ENCODE measurements at places on chromosomes 6 and 20.

DNA sequence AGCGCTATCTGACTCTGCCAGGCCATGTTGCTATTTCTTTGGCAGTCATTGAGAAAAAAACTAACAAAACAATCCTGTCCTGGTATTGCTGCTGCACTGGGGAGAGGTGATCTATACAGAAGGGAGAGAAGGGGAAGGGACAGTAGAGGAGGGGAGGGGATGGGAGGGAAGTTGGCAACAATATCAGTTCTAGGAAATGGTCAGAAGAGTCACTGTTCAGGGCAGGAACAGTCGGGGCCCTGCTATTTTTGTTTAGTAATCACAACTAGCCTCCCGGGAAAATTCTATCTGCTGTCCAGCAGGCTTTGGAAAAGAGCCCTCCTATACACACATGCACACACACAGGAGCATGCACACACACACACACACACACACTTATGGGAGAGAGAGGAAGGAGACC is 142.3 kb upstream of the CARMIL1 start:
- DNase-seq = no peak

GRCh38 chr20:63795178-63795830 is 35.8 kb downstream of the ZBTB46 start:
- DNase-seq = no peak

DNA sequence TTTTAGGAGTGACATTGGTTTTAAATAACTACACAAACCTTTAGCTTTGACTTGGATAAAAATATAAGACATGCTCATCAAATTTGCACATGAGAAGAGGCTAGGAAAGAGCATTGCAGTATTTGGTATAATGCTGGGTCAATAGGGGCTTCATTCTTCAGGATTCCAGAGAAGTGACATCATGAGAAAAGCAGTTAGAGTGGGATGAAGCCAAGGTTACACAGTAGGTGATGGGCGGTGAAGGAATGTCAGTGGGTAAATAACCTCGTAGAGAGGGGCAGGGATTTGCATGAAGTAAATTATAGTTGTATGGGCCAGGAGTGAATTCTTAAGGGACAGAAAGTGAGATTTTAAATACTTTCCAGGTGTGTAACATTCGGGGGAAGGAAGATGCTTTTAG is 216.2 kb downstream of the RFPL4B start:
- DNase-seq = no peak

DNA sequence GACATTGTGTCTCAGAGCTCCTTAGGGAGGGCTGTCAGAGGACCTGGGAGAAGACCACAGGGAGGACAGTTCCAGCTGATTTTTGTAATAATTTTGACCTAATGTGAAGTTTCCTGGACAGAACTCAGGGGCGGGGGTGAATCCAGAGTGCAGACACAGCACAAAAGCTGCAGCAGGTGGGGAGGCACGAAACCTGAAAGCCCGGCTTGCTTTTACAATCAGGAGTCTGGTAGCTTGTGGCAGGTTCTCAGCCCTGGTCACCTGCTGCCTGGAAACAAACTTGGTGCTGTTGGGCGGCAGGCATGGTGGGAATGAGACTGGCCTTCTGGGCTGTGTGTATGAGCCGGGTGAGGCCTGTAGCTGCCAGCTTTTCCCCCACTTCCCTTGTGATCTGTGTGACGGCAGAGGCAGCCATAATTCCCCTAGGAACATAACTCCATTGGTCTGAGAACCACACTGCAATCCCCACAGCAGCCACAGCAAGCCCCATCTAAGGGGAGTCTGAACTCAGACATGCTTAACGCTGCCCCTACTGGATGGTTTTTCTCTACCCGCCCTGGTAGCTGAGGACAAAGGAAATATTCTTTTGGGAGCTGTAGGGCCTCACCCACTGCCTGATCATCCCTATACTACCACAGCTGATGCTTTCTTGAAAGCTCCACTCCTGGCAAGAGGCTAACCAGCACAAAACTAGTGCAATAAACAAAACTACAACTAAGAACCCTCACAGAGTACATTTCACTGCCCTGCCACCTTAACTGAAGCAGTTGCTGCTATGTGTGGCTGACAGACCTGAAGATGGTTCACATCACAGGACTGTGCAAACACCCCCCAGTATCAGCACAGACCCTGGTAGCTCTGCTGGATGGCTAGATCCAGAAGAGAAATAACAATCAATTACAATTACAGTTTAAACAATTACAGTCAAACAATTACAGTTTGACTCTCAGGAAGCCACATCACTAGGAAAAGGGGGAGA is 1055.1 kb upstream of the GJE1 start:
- DNase-seq = no peak

DNA sequence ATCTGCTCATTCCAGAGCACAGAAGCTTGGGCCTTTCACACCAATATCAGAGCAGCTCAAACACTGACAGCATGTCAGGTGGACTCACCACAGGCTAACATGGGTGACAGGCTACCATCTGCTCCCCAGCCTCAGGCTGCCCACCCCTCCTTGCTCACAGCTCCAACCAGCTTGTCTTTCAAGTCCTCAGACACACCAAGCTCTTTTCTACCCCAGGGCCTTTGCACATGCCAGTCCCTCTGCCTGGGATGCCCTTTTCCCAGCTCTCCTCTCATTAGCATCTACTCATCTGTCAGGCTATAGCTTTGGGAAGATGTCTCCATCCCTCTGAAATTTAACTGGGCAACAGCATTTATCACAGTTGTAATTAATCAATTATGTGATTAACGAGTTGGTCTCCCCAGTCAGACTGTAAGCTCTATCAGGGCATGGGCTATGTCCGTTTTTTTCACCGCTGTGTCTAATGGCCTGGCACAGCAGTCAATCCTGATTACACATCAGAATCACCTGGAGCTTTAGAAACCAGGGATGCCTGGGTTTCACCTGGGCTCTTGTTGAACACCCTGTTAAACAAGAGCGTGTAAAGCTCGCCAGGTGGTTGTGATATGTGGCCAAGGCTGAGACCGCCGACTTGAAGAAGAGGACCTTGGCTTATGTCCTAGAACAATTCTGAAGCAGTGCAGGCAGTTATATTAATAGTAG is 88.9 kb upstream of the MRPS10 start:
- no peak for DNase-seq

DNA sequence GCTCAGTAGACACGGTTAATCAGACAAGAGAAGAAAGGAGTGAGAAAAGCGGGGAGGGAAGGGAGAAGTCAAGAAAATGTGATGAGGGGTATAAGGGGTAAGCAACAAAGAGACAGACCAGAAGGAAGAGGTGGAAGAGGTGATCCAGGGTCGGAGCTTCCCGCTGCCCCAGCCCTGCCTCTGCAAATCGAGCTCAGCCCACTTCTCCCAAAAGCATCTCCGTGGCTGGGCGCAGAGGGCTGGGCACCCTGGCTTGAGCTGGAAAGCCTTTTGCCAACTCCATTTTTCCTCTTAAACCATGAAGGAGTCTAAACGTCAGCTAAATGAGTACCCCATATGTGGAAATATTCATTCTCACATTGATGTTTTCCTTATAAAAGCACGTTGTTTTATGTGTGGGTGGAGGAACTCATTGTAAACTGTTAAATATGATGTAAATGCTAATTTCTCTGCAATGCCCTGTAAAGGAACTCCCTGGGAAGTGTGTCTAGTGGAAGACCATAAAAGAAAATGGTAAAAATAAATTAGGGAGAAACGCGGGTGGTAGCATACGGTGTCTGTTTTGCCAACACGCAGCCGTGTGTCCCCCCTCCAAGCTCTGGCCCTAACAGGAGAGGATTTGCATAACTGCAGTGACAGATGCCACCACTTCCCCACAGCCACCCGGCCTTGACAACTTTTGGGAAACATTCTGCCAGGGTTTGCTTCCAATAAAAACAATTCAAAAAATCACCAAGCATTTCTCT is 55.2 kb upstream of the MAFB start:
- no peak for DNase-seq

DNA sequence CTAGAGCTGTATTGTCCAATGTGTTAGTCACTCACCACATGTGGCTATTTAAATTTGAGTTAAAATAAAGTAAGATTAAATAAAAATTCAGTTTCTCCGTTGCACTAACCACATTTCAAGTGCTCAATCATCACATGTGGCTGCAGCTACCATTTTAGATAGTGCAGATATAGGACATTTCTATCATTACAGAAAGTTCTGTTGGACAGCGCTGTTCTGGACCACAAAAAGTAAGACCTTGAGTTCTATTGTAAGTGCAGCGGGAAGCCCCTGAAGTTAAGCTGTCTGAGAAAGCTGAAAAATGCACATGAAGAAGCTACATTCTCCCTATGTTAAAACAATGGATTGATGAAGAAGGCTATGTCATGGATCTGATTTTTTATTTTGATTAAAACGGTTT is 1.1 kb downstream of the ORC3 start:
- no peak for DNase-seq

- no peak for DNase-seq
These were observed 287.0 kb downstream of the PACRG start for GRCh38 chr6:163014736-163015135.

DNA sequence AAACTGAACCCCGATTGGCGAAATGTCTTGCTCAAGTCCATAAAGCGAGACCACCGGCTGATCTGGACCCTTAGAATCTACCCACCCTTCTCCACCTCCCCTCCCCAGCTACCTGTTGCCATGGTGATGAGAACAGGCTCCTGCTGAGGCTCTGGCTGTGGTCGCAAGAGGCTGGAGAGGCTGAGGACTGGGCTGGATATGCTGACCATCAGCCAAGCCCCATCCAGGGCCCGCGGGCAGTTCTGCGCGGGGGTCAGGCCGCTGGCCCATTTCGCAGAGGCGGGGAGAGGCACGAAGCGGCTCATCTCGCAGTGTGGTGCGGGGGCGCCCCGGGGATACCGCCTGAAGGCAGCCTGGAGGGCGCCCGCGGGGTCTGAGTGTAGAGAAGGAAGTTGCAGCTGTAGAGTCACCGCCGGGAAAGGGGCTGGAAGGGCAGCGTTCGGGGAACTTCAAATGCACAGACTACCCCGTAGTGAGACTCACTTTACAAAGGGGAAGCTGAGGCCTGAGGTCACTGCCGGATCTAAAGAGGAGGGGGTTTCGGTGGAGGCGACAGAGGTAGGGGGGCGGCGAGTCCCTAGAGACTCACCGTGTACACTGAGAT is 671 bp downstream of the TAPBP start:
- no peak for DNase-seq

GRCh38 chr20:16292226-16292880 is 280.9 kb downstream of the KIF16B start:
- no peak for DNase-seq

GRCh38 chr6:130138909-130139242 is 83.9 kb downstream of the SAMD3 start:
- DNase-seq = no peak

DNA sequence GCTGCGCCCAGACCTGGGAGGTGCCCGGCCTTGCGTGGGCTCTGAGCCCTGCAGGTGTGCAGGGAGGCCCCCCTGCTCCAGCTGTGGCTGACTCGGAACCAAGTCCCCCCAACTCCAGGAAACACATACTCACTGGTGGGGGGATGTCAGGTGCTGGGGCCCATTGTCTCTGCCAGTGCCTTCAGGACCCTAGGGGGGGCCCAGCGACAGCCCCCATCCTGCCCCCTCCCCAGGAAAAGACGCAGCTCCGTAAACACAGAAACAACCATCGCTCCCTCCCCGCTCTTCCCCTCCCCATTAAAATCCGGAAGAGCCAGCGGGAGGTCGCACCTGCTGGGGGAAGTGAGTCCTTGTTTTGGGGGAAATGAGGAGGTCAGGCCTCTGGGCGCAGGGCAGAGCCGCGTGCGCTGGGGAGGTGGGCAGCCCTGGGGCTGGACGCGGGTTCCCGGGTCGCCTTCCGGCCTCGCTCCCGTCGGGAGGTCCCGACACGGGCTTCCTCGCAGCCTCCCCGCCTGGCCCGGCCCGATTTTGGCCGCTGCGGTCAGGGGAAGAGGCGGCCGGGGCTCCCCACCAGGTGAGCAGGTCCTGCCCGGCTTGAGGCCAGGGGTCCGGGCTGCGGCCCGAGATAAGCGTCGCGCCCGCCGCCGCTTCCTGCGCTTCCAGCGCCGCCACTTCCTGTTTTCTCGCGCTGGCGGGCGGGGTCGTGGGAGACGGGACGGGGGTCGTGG is 6.2 kb downstream of the C20orf204 start:
- DNase-seq = no peak

DNA sequence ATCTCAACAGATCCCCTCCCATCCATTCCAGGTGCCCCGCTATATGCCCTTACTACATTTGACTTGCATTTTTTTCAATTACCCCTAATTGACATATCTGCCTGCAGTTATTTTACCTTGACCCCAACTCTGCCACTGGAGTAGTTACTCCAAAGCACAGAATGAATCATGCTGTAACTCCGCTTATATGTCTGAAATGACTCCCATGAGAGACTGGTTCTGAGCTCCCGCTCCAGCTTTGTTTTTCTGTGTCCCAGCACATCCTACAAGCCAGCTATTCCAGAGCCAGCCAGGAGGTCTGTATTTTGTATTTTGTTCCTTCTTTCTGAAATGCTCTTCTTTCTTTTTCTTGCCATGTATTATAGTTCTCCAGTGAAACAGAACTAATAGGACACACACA is 10.9 kb upstream of the NOX3 start:
- no peak for DNase-seq

DNA sequence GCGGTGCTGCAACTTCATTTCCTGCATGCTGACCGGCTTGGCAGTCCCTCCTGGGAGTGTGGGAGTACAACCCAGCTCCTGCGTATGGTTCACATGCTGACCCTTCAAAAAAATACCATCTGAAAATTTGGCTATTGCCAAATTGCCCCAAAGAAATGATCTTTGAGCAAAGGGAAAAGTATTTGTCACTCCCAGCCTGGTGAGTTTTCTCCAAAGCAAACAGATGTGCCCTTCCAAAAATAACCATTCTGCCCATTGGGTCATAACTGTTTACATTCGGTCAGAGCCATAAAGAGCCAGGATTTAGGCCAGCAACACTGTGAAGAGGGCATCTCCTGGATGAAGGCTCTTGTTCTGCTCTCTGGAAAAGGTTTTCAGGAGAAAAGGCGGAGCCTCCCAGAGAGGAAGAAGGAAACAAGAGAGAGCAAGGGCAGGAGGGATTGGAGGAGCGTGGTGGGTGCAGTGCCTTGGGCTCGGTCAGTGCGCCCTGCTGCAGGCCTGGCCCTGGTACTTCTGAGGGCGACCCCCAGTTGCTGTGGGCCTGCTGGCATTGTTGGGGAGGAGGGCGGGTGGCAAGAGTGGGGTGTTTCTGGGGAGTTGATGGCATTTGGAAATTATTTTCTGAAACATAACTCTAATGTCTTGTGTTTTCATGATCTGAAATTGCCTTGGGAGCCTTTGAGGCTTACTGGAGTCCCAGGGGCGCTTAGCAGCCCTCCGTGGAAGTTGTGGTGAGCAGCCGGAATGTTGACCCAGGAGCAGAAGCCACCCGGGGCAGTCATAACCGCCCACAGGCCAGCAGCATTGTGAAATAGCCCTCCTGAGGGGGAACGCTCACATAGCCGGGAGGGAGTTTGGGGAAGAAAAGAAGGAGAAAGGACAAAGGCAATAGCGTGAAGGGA is 248.4 kb downstream of the MYLK4 start:
- no peak for DNase-seq
